ENCODE measurements at places on chromosomes 2 and 18. TPM values are rescaled to one million over a fixed set of nuclear protein-coding genes. Genes with fewer than 3 reads are reported as not detected.

The C2orf66 gene
- total RNA-seq: not detected

The WDR33 gene
- total RNA-seq: 71.4 TPM

The IGFBP2 gene
- 123 TPM for total RNA-seq

The MYO5B gene
- total RNA-seq: 0.09 TPM

The GAD1 gene
- total RNA-seq: 1.3 TPM

The KCNIP3 gene
- not detected for total RNA-seq

The CROCC2 gene
- total RNA-seq: not detected

The ZNF804A gene
- not detected for total RNA-seq

The BOK gene
- total RNA-seq: 0.22 TPM

The CDK5R2 gene
- not detected for total RNA-seq

- DNase-seq: no peak
These were observed 99.0 kb upstream of the GRB14 start for GRCh38 chr2:164719996-164720941.

DNA sequence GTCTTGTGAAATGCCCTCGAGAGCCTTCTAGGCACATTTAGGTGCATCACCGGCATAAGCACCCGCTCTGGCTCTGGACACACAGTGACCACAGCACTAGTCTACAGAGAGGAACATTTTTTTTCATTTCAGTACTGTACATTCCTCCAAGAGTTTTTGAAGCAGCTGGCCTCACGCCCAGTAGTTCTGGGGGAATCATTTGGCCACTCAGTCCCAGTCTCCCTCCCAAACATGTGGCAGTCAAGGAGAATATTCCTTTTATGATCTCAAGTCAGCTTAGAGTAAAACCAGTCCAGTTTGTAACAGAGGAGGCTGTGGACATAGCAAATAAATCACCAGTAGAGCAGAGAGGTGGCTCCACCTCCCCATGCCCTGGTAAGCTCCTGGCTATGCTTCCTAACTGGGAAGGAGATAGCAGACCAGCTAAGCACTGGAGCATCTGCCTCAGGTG lies 48.1 kb downstream of the KCNE4 start:
- no peak for DNase-seq

DNA sequence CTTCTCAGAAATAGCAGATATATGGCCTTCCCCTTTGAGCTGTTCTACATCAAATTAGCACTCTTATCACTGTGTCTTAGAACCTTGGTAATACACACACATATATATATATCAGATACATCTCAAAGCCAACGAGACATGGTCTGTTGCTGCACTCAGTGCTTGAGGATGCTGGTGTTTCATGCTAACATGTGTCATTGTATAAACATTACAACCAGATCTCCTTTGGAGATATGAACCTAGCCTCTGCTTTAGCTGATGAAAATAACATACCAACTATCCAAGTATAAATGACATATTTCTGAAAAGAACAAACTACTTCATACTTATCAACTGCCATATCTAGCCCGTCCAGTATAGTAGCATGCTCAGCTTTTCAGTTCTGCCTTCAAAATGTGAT lies 226.7 kb upstream of the HNRNPA3 start:
- DNase-seq: no peak

GRCh38 chr2:66364495-66365333 lies 70.2 kb upstream of the MEIS1 start:
- DNase-seq: no peak

- no peak for DNase-seq
These were observed 118.9 kb downstream of the CCDC102B start for GRCh38 chr18:68916734-68917133.

- no peak for DNase-seq
These were observed 63.4 kb downstream of the SMAD7 start for GRCh38 chr18:48887294-48887904.

DNA sequence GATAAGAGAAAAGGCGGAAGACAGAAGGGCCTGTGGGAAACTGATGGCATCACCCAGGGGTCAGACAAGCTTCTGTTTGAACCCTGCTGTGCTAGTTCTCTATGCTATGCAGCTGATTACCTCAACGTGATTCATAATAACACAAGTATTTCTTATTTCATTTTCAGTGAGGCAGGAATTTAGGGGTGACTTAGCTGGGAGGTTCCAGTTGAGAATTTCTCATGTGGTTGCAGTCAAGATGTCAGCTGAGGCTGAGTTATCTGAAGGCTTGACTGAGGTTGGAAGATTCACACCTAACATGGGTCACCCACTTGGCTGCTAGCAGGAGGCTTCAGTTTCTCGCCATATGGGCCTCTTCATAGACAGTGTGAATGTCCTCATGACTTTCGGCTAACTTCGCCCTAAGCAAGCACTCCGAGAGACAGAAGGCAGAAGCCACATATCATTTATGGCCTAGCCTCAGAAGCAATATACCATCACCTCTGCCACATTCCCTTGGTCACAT lies 34.0 kb upstream of the TMEM131 start:
- DNase-seq: no peak

DNA sequence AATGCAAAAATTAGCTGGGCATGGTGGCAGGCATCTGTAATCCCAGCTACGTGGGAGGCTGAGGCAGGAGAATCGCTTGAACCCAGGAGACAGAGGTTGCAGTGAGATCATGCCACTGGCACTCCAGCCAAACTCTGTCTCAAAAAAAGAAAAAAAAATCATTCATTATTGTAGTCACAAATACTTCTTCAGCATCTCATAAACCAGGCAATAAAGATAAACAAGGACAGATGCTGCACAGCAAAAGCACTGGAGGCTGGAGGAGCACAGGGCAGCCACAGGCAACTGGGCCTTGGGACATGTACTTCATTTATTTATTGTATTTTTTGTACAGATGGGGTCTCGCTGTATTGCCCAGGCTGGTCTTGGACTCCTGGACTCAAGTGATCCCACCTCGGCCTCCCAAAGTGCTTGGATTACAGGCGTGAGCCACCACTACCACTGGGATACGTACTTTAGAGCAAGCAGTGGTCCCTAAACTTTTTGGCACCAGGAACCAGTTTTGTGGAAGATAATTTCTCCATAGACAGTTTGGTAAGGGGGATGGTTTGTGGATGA lies 16.8 kb upstream of the MAT2A start:
- DNase-seq: no peak

GRCh38 chr18:42611134-42611533 lies 504.4 kb downstream of the RIT2 start:
- DNase-seq: no peak

DNA sequence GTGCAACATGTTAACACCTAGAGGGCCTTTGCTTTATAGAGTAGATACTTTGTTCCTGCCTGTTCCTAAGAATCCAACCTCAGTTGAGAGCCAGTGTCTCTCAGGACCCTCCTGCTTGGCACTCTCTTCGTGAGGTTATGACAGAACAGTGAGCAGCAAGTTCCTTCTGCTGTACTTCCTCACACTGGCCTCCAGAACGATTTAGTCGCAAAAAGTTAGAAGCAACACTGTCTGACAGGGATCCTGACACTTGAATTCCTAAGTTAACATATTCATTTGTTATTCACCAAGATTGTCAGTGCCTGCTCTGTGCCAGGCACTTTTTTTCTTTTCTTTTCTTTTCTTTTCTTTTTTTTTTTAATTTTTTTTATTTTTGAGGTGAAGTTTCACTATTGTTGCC lies 57.0 kb upstream of the ITM2C start:
- no peak for DNase-seq

- no peak for DNase-seq
These were observed 83.6 kb upstream of the CYP1B1 start for GRCh38 chr2:38159597-38159996.

DNA sequence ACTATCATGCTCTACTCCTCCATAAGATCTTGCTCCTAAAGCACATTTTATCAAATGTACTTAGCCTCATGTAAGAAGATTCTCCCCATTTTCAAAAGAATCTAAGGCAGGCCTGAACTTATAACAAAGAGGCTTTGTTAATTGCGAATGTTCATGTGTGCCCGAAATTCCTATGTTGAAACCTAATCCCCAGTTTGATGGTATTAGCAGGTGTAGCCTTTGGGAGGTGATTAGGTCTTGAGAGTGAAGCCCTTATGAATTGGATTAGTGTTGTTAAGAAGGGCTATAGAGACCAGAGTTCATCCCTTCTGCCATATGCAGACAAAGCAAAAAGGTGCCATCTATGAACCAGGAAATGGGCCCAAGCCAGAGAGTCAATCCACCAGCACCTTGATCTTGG lies 234.5 kb downstream of the PAX3 start:
- no peak for DNase-seq

DNA sequence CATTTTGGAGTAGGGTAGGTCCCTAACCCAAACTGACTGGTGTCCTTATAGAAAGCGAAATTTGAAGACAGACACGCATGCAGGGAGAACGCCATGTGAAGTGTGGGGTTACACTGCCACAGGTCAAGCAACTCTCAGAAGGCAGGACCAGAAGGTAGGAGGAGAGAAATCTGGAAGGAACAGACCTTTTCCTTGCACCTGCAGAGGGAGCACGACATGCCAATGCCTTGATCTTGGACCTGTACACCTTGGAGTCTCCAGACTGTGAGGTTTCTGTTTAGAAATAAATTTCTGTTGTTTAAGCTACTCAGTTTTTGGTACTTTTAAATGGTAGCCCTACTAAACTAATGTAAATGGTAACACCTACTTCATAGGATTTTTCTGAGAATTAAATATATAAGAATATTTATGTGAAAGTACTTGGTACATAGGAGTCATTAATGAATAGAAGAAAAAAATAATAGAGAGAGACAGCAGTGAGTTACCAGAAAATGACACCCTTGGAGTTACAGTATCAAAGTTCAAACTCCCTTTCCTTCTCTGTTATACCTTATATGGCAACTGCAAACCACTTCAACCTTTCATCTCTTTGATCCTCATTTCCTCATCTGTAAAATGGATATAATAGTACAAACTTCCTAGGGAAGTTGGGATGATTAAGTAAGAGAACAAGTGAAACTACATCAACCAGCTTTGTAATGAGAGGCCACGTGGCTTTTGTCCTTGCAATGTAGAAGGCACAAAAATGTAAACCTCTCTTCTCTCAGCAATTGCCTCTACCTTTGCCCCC lies 184.9 kb upstream of the PARD3B start:
- no peak for DNase-seq

All from activated CD8-positive, alpha-beta T cell treated with anti-CD3 and anti-CD28 coated beads for 36 hours (primary cell).